NCI-H1417 (cell line): ENCODE measurements at places on chromosomes 1 and 21.

DNA sequence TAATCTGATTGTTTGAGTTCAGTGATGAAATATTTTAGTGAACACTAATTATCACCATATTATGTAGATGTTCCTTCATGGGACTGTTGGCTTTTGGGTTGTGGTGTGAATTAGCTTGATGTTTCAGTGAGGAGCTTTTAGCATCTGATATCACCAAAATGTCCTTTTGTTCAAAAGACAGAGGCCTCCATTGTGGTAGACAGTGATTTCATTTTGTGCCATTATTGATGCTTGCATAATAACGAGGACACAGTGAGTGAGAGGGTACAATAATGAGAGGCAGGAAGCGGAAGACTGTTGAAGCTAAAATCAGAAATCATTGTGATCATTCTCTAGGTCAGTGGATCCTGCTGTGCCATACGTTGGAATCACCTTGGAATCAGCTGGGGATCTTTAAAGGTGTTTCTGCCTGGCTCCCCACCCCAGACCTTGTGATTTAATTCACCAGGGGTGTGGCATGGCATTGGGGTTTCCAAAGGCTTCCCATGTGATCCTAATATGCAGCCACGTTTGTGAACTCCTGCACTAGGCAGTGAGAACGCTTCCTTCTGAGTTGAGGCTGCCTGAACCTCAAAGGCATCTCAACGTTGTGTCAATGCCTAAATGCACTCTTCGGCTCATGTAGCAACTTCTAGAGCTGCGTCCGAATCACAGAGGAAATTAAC, 82.1 kb upstream of the KIF1B start:
- DNase-seq: no peak

GRCh38 chr21:38170283-38170682, 86.5 kb upstream of the KCNJ15 start:
- DNase-seq: peak; percentile 61

- no peak for DNase-seq
These were observed 473.0 kb upstream of the VAMP3 start for GRCh38 chr1:7298145-7298544.

- no peak for DNase-seq
These were observed 180.4 kb upstream of the GALNT2 start for GRCh38 chr1:229886636-229887035.

DNA sequence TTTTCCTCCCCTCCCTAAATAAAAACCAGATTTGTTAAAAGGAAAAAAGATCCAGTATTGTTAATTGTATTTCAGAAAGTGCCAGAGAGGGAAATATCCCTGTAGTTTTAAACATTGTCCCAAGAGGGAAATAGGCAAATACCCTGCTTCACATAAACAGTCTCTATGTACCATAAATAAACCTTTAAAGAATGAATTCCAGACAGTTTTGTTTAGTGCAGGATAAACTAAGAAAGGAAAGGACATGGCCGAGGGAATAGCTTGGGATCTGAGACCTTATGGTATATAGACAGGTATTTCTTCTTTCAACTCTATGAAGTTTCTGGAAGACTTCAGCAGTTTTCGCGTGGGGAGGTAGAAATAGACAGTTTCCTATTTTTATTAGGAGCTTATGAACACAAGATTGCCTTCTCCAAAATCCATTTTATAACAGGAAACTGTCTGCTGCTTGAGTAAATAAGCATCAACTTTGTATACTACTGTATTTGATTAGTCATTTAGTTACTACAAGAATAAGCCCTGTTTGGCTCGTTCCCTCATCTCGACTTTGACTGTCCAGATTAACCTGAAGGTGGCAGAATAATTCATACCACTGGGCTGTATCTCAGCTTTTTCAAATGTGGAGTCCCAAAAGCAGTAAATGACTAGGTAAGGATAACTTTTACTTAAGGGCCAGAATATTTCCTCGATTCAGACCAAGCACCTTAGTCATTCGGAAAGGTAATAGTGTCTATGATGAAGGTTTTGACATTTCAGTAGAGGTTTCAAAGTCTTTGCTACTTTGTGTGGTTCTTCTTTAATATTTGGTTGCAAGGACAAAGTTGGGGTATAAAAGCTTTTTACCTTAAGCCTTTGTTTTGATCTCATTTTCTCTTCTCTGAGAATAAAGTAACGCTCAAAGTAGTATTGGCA, 177.5 kb downstream of the VPS13D start:
- no peak for DNase-seq

- peak; percentile 67 for DNase-seq
These were observed 17.0 kb upstream of the GPR37L1 start for GRCh38 chr1:202105571-202106339.

- no peak for DNase-seq
These were observed 22.1 kb upstream of the CITED4 start for GRCh38 chr1:40884055-40884795.

GRCh38 chr1:84884671-84885389, 8.2 kb downstream of the LPAR3 start:
- no peak for DNase-seq

- DNase-seq: no peak
These were observed 3.0 kb downstream of the ADPRS start for GRCh38 chr1:36091698-36092097.

DNA sequence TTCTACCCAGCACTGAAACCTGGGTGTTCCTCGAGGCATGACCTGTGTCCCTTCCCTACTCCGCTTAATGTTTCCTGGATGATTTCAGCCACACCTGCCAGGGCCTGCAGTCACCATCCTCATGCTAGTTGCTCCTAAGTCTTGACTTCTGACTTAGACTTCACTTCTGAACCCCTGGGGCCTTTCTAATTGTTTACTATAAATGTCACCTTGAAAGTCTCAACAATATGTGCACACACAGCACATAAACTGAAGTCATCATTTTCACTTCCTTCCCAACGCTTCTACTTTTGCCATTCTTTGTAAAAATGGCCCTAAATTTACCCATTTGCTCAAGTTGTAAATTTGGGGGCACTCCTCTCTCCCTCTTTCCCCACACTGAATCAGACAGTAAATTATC, 141.1 kb downstream of the DYRK1A start:
- DNase-seq: no peak

DNA sequence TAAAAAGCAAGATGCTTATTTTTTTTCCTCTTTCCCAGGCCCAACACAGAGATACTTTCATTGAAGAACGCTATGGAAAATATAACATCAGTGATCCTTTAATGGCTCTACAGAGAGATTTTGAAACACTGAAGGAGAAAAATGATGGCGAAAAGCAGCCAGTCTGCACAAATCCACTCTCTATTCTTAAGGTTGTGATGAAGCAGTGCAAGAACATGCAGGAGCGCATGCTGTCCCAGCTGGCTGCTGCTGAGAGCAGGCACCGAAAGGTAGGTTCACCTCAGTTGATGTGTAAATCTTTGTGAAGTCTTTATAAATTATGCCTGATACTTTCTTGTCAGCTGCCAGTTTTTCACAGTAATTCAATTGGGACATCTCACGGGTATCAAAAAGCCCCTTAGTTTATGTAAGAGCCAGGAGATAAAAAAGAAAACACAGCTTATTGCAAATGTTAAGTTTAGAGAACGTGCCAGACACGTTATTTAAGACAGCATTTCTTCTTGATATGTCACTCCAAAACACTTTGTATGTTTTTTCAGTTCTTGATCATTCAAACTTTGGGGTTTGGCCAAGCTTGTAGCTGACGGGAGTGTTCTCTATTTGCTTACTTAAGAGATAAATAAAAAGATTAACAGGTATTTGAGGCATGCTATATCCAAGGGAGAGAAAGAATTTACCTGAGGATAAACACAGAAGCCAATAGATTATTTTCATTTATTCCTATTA, 53.1 kb downstream of the CTTNBP2NL start:
- no peak for DNase-seq

DNA sequence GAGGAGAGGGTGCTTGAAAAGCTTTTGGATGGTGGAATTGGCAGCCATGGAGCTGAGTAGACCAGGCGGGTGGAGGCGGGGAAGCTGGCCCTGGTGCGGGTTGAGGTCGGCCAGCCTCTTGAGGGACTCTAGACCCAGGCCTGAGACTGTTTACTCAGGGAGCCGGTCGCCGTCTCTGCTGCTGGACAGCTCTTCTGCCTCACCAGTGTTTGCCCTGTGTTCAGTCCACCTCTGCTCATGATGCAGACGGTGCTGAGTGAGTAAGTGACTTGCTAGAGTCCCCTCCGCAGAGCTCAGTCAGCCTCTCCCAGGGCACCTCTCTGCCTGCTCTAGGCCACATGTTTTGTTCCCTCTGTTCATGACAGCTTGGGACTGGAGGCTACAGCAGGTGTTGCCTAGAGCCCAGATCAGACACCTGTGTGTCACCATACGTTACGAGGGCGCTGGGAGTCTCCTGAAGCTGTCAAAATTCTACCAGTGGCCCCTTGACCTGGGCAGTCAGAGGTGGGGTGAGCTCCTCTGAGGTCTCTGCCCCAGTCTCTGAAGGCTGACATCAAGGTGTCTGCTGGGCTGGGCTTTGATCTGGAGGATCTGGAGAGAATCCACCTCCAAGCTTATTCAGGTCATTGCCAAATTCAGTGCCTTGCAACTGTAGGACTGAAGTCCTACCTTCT, 73.5 kb upstream of the WNT4 start:
- DNase-seq: no peak

DNA sequence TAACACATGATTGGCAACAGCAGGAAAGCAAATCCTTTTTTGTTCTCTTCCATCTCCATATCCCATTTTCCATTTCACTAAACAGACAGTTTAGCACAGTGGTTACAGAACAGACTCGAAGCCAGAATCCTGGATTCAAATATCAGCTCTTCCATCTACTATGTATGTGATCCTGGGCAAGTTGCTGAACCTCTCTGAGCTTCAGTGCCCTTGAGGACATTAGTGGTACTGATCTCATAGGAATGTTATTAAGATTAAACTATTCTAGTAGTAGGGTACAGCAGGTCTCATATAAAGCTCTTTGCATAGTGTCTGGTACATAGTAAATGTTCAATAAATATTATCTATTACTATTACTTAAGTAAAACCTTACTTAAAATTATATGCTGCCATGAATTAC, 13.8 kb upstream of the HHIPL2 start:
- DNase-seq: no peak

DNA sequence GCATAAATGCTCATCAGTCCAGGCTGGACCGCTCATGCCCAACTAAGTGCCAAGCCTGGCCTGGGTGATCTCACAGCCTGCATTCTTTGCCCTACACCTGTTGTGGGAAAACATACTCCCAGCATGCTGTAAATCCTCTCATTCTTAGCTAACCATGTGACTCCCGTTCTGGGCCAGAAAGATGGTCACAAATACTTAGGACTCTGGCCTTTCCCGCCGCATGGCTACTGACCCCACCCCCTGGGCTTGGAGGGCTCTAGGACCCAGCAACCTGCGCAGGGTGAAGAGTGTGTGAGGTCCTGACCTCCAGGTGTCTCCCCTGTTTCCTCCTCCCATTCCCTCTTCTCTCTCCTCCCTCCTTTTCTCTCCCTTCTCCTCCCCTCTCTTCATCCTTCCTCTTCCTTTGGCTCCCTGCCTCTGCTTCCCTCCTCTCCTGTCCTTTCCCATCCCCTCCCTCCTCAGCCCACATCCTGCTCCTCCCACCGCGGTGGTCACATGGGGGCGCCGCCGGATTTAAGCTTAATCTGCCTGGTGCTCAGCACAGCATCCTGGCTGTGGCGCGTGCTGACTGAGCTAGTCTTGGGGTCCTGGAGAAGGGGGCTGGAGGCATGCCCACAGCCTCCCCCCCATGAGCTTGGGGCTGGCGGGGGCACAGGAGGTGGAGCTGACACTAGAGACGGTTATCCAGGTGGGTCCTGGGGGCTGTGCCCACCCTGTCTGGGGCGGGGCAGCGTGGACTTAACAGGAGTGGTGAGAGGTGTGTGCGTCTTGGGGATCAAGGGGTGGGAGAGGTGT, at the start of gene CROCC:
Gene CROCC, plus strand, starts transcription at position 541 of the 795 bp plus-strand sequence. Its CDS starts 88 bp downstream, at position 629.
- DNase-seq: peak; percentile 76

GRCh38 chr1:53619367-53620060, 119.5 kb downstream of the GLIS1 start:
- DNase-seq: no peak

DNA sequence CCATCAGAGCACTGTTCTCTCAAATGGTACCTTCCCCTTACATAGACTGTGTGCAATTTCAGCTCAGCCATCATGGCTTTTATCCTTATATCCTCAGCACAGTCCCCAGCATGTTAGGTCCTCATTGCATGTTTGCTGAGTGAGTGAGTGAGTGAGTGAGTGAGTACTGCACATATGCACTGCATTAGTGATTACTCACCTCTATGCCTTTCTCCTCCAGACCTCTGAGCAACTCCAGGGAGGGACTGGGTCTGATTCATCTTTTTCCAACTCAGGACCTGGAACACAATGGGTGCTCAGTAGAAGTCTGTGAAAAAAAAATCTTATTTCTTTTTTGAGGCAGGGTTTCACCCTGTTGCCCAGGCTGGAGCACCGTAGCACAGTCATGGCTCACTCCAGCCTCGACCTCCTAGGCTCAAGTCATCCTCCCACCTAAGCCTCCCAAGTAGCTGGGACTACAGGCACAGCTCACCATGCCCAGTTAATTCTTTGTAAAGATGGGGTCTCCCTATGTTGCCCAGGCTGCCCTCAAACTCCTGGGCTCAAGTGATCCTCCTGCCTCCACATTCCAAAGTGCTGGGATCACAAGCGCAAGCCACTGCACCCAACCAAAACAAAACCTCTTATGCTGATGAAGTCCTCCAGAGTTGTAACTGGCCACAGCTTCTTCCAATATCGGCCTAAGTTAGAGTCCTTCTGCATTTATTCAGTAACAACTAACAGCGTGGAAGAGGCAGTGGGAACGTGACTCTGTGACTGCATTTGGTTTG, 23.7 kb downstream of the RNU5D-1 start:
- DNase-seq: no peak

DNA sequence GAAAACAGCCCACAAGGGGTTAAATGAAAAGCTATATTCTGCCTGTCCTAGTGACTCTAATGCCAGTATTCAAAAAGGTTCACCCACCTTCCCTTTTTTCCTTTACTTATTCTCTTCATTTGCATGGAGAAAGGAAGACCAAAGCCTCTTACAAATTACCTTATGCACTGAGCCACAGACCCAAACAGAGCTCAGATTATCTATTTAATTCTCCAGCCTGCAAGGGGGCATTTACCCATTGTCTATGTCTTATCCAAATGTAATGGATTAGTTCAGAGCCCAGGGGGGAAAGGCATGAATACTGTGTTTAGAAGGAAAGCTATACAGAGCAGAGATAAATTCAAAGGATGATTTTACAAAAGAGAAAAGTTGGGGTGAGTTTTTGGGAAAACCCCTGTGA, 388.5 kb downstream of the OMA1 start:
- no peak for DNase-seq

GRCh38 chr1:247373721-247374141, 42.1 kb upstream of the ZNF496 start:
- DNase-seq: no peak

GRCh38 chr1:93519199-93519829, 71.4 kb downstream of the FNBP1L start:
- no peak for DNase-seq
